ENCODE measurements at places on chromosomes 7 and 10.

GRCh38 chr10:58328233-58328632 lies 6.6 kb upstream of the UBE2D1 start:
- DNase-seq: no peak

GRCh38 chr10:118979661-118980060 lies 49.9 kb upstream of the NANOS1 start:
- no peak for DNase-seq

DNA sequence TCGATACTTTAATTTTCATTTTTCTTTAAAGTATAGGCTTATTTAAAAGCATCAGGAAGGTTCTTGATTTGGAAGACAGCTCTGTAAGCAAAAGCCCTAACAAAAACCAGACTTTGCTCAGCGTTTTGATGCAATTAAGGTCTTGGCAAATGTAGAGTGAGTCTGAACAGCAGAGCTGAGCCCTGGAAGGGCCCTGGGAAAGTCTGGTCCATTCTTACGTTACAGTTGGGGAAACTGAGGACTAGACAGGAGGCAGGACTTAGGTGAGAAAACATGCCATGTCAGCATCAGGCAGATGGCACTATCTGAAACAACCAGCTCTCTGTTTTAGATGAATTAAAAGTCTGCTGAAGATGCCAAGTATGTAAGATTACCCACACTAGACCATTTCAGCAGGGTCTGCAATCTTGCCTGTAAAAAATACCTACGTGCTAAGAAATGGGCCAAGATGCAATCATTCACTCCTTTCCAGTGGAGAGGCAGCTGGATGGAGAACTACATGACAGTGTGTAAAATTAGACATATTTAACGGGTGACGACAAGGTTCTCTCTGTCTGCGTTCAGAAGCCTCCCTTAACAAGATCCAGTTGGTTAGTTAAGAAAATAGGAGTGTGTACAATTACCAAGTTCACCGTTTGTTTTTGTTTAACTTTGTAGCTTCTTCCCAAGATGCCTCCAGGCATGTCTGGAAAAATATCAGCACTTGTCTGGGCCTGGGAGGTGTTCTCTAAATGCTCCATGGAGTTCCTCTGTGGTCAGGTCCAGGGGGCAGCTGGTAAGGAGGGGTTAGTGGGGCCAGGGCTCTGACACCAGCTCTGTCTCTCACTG lies 502.3 kb upstream of the ZMIZ1 start:
- no peak for DNase-seq

DNA sequence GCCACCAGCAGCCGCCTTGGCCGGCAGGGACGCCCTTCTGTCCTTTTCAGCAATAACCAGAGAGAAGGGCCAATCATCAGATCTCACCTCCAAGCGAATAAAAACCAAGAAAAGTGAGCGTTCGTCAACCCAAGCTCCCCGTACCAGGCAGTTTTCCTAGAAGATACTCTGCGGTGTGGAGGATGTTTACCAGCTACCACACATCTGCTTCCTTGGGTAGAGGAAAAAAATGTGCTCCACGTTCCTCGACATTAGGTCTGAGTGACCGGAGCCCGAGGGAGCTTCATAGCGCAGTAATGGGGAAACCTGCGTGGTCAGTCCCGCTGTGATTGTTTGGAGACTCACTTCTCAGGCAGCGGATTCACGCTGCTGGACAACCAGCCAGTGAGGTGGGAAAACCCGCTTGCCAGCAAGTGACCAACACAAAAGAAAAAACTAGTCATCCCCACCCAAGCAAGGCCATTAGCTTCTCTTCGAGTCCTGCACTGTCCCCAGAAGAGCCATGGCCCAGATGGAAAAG lies 73.0 kb downstream of the ZRANB1 start:
- DNase-seq: no peak

Measured in stimulated activated CD4-positive, alpha-beta T cell treated with anti-CD3 and anti-CD28 coated beads, Interleukin-4, amount 100 ng/mL, for 4 hours (primary cell).